ENCODE measurements at places on chromosomes 12 and 14.
A peak's percentile ranks its signal among the peaks of the same experiment; 100 is the strongest.

DNA sequence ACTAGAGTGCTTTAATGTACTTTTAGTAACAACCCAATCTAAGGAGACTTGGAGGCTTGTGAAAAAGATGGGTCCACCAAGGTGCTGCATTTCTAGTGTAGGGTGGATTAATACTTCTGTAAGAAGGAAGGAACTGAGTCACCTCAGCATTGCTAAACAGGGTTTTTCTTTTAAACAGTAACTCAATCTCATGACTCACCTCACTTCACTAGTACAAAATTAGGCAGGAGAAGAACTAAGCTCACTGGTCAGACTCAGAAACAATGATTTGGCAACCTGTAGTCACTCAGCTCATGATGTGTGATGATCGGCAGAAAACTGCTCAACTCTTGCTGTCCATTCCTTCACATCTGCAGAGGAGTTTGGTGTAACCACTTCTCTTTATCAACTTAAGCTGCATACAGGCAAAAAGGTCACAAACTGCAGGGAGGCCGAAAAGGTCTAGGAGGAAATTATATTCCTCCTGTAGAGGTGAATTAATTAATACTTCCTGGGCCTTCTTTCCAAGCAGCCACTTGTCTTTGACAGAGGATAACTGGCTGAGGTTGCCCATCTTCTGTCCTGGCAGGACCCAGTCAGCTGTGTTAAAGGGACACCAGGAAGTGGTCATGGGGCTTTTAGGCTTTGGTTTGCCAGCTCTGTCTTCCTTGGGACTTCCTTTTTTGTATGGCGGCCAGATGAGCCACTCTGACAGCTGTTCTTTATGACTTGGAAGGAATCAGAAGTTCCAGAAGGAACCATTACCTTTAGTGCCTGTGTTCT lies 466.9 kb downstream of the FUT8 start:
- DNase-seq, result no peak

DNA sequence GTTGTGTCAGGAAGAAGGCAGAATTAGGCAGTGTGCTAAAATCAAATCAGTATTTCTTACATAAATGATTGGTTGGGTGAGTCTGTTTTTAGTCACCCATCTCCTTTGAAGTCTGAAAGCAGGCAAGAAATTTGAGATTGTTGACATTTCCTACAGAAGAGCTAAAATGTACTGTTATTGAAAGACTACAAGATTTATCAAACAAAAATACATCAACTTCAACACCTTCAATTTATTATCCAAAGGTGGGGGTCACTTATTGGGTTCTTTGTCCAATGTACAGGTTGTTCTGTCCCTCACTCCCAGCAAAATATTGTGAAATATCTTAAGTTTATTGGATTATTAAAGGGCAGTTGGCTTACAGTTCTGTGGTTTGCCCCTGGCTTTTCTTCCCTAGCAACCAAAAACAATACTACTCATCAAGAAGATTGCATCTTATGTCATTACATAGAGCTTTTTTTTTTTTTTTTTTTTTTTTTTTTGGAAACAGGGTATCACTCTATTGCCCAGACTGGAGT lies 20.6 kb upstream of the PKP2 start:
- no peak for DNase-seq

DNA sequence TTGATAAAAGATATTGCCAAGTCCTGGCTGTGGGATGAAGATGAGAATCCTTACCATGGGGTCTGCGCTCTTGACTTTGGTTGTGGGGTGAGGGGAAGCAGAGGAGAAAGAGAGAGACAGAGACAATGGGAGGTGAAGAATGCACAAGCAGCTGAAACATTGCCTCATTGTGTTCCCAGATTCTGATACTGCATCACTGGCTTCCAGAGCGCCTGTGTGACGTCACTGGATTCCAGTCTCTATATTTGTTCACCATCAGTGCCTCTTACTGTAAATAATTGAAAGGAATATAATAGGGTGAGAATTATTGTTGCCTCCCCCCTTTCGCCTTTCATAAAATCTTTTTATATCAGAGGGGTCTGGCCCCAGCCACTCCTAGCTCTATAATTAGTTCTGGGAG lies 188.9 kb upstream of the NTF3 start:
- DNase-seq, result no peak

DNA sequence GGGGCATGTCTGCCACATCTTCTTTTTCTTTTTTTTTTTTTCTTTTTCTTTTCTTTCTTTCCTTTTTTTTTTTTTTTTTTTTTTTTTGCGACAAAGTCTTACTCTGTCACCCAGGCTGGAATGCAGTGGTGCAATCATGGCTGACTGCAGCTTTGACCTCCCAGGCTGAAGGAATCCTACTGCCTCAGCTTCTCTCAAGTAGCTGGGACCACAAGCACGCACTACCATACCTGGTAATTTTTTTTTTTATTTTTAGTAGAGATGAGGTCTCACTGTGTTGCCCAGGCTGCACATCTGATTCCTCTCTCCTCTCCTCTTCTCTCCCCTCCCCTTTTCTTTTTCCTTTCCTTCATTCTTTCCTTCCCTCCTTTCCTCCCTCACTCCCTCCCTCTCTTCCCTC lies 18.5 kb downstream of the SLC15A5 start:
- DNase-seq, result no peak

GRCh38 chr12:12684375-12685106 lies 11.4 kb downstream of the GPR19 start:
- DNase-seq, result peak; percentile 33

DNA sequence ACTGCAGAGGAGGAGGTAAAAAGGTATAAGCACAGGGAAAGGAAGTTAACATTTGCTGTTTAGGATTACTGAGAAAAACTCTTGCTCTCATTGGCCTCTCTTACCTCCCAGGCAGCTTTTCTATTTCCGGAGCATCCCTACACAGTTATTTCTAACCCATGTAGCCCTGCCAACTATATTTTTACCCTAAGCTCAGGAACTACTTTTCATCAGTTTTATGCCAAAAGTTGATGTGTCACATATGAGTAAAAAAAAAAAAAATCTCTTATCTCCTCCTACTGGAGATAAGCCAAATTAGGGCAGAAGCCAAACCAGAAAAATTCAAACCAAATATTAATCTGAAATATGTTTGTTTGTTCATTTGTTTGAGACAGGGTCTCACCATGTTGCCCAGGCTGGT lies 34.4 kb upstream of the PSMA6 start:
- no peak for DNase-seq

GRCh38 chr12:118391424-118391823 lies 15.1 kb downstream of the SUDS3 start:
- no peak for DNase-seq

DNA sequence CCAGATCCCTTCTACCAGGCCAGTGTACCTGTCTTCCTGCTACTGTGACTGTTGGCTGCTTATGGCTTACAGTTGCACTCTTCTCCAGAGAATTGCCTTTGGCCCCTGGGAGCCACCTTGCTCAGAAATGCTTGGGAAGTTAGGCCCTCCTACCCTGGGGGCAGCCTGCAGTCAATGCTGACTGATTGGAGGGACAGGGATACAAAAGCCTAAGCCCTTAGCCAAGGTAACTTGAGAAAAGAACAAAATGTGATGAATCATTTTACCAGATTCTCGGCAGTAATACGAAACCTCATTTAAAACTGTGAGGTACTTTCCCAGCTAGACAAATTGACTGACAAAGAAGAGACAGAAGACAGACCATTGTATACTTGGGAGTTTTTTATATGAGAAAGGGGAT lies 47.3 kb downstream of the PTCSC3 start:
- no peak for DNase-seq

- DNase-seq, result peak; percentile 58
These were observed 18.9 kb downstream of the RFC5 start for GRCh38 chr12:118035190-118036041.

DNA sequence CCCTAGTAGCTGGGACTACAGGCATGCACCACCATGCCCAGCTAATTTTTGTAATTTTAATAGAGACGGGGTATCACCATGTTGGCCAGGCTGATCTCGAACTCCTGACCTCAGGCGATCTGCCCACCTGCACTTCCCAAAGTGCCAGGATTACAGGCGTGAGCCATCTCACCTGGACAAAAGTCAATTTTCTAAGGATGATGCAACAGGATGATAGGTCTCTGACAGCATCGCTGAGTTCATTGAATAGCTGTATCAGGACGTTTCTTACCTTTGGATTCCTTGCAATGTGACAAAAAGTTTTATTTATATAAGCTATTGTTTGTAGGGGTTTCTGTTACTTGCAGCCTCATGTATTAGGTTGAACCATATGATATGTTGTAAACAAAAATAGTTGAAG lies 55.5 kb upstream of the PCED1B start:
- DNase-seq, result no peak

- peak; percentile 15 for DNase-seq
These were observed 23.9 kb downstream of the NID2 start for GRCh38 chr14:52044791-52045522.

GRCh38 chr12:58995666-58996363 lies 75.5 kb upstream of the LRIG3 start:
- DNase-seq, result no peak

- DNase-seq, result no peak
These were observed 172.2 kb upstream of the AMIGO2 start for GRCh38 chr12:47251919-47252318.

GRCh38 chr14:23187925-23188324 lies 4.5 kb upstream of the SLC7A8 start:
- no peak for DNase-seq

GRCh38 chr14:75886636-75887348 lies 95.0 kb downstream of the TGFB3 start:
- DNase-seq, result no peak

- no peak for DNase-seq
These were observed 426.0 kb downstream of the DAD1 start for GRCh38 chr14:22163051-22163450.

GRCh38 chr12:52708010-52708409 lies 4.7 kb upstream of the KRT77 start:
- no peak for DNase-seq

DNA sequence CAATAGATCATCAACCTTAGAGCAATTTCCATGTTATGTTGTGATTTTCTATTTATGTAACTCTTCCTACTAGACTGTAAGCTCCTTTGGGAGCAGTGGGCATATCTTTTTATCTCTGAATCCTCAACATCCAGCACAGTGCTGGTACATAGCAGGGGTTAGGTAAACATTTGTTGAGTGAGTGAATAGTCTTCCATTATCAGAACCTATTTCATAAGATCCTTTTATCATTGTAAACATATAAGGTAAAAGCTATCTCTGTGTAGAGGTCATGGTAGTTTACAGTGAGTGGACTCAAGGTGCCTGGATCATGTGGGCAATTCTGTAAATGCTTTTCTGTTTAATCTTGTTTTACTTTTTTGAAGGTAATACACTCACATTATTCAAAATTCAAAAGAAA lies 15.1 kb downstream of the FKBP11 start:
- DNase-seq, result no peak

DNA sequence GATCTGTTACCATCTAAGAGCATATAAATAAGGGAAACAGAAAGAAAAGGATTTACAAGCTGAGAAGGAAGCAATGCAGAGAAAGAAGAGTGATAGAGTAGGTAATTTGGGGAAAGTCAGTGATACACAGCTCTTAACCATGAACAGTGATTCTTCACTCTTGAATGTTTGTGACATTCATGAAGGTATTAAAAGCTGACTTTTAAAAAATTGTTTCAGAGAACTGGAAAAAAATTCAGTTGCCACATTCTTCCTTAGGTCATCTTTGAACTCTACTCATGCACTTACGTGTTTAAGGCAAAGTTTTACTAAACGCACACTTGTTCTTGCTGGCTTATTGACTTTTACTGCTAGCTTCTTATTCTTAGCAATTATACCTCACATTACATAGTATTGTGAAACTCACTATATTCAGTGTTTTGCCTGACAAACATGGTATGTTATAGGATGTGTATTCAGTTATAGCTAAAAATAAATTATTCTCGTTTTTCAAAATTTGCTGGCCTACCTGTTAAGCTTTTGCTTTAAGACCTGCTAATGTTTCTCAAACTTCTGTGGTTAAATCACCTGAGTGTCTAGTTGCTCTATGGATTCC lies 10.9 kb downstream of the HIF1A start:
- no peak for DNase-seq

GRCh38 chr14:64074961-64075612 lies 219.1 kb downstream of the ESR2 start:
- no peak for DNase-seq

DNA sequence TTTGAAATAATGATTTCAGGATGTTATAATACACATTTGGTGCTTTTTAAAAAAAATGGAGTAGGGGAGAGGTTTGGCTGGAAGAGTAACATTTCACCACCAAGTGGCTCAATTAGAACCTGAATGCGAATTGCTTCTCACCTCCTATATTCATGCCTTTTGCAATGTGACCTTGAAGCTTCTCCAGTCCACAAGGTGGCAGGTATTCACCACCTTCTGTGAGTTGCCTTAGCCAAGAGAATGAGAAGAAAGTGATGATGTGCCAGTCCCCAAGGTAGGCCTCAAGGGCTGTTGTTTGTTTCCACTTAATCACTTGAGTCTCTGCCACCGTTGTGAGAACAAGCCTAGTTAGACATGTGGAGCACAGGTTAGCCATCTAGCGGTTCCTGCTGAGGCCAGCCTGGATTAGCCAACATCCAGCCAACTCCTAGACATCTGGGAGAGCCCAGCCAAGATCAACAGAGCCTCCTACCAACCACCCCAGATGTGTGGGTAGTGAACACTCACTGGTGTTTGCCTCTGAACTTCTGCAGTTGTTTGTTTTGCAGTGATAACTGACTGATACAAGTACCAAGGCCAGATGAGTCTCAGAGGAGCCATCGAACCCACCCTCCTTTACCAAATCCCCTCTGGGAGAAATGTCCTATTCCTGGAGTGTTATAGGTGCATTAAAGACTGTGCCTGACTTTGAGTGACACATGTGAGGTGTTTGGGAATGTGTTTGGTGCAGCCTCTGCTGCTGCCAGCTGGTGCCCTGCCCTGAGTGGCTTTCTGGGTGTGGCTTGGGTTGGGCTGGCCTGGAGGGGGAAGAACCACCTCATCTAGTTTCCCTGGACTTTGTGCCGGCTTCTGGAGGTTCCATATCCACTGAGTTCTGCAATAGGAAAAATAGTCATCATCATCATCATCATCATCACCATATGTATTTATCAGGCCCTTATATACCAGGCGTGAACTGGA lies 132.5 kb upstream of the RFLNA start:
- DNase-seq, result peak; percentile 14

GRCh38 chr14:68563251-68564131 lies 229.4 kb downstream of the ZFP36L1 start:
- no peak for DNase-seq

GRCh38 chr12:70605976-70606375 lies 31.3 kb downstream of the PTPRB start:
- no peak for DNase-seq
